Effector memory CD4-positive, alpha-beta T cell (primary cell): ENCODE measurements at places on chromosomes 2 and 18.

GRCh38 chr2:194700726-194701125 lies 956.3 kb upstream of the SLC39A10 start:
- H3K4me1 ChIP-seq: no peaks in the 10 kb centered on the region
- no peaks in the 10 kb centered on the region for H3K36me3 ChIP-seq
- no peak overlapping the region for H3K27ac ChIP-seq

DNA sequence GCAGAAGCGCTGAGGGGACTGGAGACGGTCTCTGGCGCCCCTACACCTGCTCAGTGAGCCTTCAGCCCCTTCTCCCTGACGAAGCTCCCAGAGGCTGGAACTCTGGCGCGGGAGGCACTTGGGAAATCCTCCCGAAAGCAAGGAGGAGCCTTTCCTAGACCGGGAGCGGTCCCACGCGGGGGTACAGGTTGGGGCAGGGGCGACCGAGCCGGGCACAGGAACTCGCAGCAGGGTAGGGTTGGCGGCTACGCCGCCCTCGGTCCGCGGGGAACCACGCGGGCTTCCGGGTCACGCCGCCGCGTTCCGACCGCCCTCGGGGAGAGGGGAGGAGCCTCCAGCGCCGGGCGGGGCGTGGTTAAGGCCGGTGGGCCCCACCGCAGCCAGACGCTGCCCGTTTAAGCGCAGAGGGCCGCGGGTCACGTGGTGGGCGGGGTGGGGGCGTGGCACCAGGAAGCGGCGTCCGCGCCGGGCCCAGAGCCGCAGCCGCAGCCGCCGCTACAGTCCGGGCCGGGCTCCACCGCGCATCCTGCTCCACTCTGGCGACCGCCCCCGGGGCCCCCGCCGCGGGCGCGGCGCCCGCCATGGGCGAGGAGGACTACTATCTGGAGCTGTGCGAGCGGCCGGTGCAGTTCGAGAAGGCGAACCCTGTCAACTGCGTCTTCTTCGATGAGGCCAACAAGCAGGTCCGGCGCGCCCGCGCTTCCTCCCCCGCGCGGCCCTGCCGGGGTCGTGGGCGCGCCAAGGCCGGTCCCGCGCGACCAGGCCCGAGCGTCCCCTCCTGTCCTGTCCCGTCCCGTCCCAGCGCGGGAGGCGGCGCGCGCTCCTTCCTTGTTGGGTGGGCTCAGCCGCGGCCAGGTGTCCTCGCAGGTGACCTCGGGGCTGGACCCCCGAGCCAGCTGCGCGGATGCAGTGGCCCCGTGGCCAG lies at the start of gene RMC1:
TSS of gene RMC1 (plus strand) at position 474 of the 925 bp plus-strand sequence. CDS start at position 582, 108 bp downstream.
- H3K4me1 ChIP-seq: peaks cover 23% of the 10 kb centered on the region
- H3K4me3 ChIP-seq: peak within 1 kb of the TSS; percentile 77
- peaks cover 13% of the 10 kb centered on the region for H3K36me3 ChIP-seq
- H3K27me3 ChIP-seq: no peaks in the 10 kb centered on the region

GRCh38 chr18:80231616-80232015 lies 15.7 kb downstream of the PARD6G start:
- no peaks in the 10 kb centered on the region for H3K36me3 ChIP-seq
- H3K27me3 ChIP-seq: no peaks in the 10 kb centered on the region
- H3K4me3 ChIP-seq: no peak overlapping the region
- H3K4me1 ChIP-seq: no peaks in the 10 kb centered on the region

DNA sequence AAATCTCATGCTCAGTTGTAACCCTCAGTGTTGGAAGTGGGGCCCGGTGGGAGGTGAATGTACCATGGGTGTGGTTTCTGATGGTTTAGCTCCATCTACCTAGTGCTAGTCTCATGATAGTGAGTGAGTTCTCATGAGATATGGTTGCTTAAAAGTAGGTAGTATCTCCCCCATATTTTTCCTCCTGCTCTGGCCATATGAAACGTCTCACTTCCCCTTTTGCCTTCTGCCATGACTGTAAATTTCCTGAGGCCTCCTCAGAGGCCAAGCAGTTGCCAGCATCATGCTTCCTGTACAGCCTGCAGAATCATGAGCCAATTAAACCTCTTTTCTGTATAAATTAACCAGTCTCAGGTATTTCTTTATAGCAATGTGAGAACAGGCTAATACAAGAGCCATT lies 62.8 kb upstream of the RNF152 start:
- no peaks in the 10 kb centered on the region for H3K27me3 ChIP-seq
- no peaks in the 10 kb centered on the region for H3K4me1 ChIP-seq
- H3K27ac ChIP-seq: no peak overlapping the region
- no peak overlapping the region for H3K4me3 ChIP-seq
- no peak for DNase-seq
- no peaks in the 10 kb centered on the region for H3K36me3 ChIP-seq

GRCh38 chr18:9612215-9612830 lies 2.0 kb downstream of the PPP4R1 start:
- no peaks in the 10 kb centered on the region for H3K27me3 ChIP-seq
- H3K27ac ChIP-seq: no peak overlapping the region
- DNase-seq: peak; percentile 29
- H3K4me1 ChIP-seq: peaks cover 6% of the 10 kb centered on the region
- no peak overlapping the region for H3K4me3 ChIP-seq
- H3K36me3 ChIP-seq: no peaks in the 10 kb centered on the region

GRCh38 chr2:239955989-239956817 lies 68.9 kb downstream of the NDUFA10 start:
- H3K36me3 ChIP-seq: peaks cover 13% of the 10 kb centered on the region
- no peaks in the 10 kb centered on the region for H3K4me1 ChIP-seq
- H3K27ac ChIP-seq: no peak overlapping the region
- no peaks in the 10 kb centered on the region for H3K27me3 ChIP-seq
- no peak for DNase-seq
